Smooth muscle cell of bladder (primary cell): ENCODE measurements at places on chromosomes 5 and 9. TPM values are rescaled to one million over a fixed set of nuclear protein-coding genes. Genes with fewer than 3 reads are reported as not detected.

The CRB2 gene
- total RNA-seq = under 0.01 TPM in 2 replicates

The GCNT1 gene
- 10.7 and 30.0 TPM in 2 replicates for total RNA-seq

The FGF18 gene
- total RNA-seq = not detected in 2 replicates

The EPB41L4B gene
- under 0.01 and 0.09 TPM in 2 replicates for total RNA-seq

The SOHLH1 gene
- total RNA-seq = not detected in 2 replicates

The WNT8A gene
- total RNA-seq = not detected in 2 replicates

The ZNF618 gene
- 5.4 and 7.5 TPM in 2 replicates for total RNA-seq

The C5orf46 gene
- total RNA-seq = 0.46 TPM in 1 of 2 replicates, not detected in the other

The IL31RA gene
- total RNA-seq = 0.18 and 0.71 TPM in 2 replicates

The BARX1 gene
- not detected in 2 replicates for total RNA-seq
